Dermis blood vessel endothelial cell (primary cell): ENCODE measurements at places on chromosomes 13 and 19.

DNA sequence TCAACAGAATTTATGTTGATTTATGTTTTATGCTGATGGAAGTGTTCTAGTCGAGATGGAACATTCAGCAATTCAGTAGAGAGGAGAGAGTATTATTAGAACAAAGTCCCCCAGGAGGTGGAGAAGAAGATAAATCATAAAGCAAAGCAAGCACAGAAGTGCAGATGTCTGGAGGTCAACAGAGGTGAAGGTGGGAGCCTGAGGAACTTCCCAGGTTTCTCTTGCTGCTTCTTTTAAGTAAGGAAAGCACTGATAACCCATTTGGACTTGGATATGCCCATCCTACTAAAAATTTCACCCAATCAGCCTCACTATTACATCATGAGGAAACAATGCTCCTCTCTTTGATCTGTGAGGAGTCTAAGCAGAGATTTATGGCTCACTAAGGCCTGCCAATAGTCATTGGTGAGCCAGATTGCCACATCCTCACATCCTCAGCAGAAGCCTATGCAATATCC is 98.8 kb downstream of the EPSTI1 start:
- peak; percentile 20 for DNase-seq

GRCh38 chr13:26200811-26201210 is 21.3 kb downstream of the RNF6 start:
- no peak for DNase-seq

- DNase-seq: no peak
These were observed 783.3 kb upstream of the ATXN8OS start for GRCh38 chr13:69324090-69324886.

GRCh38 chr13:75197803-75198202 is 284.2 kb downstream of the TBC1D4 start:
- no peak for DNase-seq

DNA sequence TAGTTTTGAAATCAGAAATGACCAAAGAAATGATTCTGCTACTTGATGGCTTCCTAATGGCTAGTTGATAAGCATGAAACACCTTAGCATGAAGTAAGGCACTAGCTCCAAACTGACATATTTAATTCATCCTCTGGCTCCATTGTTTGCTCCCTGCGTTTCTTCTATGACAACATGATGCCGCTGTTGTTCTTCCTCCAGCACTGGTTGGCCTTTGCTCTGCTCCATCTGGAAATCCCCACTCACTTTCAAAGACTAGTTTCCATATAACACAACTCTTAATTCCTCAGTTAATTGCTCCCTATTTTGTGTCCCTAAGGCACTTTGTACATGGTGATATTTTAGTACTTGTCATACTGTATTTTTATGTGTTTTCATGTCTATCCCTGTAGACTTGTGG is 151.6 kb downstream of the GPC6 start:
- DNase-seq: no peak

DNA sequence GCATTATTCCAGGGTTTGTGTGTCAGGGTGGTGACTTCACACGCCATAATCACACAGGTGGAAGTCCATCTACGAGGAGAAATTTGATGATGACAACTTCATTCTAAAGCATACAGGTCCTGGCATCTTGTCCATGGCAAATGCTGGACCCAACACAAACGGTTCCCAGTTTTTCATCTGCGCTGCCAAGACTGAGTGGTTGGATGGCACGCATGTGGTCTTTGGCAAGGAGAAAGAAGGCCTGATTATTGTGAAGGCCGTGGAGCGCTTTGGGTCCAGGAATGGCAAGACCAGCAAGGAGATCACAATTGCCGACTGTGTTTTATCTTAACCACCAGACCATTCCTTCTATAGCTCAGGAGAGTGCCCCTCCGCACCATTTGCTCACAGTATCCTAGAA is 18.2 kb upstream of the SLC25A30 start:
- DNase-seq: no peak

GRCh38 chr19:46600384-46601317 is 479 bp upstream of the CALM3 start:
- peak; percentile 99 for DNase-seq

DNA sequence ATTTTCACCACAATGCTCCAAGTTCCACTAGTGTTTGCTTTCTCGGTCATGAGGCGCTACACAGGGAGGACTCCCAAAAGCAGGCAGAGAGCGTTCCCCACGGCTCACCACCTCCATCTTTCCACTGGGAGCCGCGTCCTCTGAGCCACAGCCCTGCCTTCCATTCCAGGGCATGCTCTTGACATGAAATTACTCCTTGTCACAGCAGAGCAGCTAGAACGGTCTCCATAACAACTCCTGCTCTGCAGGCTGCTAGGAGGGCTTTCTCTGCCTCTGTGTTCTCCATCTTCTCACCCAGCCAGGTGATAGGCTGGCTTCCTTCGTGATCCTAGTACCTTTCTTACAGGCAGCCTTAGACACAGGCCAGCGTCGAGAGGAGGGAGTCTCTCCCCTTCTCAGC is 171.8 kb upstream of the UBL3 start:
- no peak for DNase-seq

GRCh38 chr13:59250336-59251189 is 913.2 kb downstream of the DIAPH3 start:
- no peak for DNase-seq

DNA sequence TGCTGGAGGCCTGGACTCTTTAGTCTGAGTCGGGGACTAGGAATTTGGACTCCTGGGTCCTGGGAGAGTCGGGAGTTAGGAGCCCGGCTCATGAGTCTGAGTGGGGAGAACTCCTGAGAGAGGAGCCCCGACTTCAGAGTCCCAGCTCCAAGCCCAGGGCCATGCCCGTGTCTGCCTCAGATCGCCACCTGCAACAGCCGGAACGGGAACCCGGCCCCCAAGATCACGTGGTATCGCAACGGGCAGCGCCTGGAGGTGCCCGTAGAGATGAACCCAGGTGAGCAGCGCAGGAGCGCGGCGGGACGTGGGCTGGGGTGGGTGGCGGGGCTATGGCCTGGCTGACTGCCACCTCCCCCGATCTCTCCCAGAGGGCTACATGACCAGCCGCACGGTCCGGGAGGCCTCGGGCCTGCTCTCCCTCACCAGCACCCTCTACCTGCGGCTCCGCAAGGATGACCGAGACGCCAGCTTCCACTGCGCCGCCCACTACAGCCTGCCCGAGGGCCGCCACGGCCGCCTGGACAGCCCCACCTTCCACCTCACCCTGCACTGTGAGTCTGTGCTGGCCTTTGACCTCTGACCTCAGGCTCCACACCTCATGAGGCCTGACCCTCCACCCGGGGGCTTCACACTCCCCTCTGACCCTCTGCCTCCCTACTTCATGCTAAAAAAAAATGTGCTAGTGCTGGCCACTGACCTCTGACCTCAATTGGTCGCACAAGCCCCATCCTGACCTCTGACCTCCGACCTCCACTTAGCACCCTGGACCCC is 4.4 kb downstream of the BCAM start:
- no peak for DNase-seq

- no peak for DNase-seq
These were observed 41.0 kb downstream of the PDCD5 start for GRCh38 chr19:32622002-32622401.

DNA sequence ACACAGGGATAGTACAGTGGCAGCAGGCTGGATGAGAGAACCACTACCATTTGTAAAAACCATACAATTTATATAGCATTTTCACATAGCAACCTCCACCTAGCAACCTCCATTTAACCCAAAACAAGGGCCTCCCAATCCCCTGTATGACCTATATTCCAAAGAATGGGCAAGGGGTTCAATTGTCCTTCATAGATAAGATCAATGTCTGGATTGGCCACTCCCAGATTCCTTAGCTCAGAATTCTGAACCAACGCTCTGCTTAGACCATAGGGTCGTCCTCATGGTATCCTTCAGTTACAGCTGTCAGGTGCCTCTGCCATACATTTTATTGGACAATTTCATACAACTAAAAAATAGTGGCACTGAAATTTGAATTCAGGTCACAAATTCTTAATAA is 166.2 kb downstream of the KCTD12 start:
- DNase-seq: no peak

DNA sequence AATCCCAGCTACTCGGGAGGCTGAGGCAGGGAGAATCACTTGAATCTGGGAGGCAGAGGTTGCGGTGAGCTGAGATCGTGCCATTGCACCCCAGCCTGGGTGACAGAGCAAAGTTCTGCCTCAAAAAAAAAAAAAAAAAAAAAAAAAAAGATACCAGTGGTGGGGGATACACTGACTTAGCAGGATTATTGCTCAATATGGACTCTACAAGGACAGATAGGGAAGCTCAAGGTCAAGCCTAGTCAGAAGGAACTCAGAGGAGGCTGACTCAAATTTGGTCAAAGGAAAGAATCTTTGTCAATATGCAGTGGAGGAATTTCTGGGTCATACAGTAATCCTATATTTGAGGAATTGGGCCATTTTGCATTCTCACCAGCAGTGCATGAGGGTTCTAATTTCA is 6.7 kb upstream of the DIAPH3 start:
- no peak for DNase-seq

- no peak for DNase-seq
These were observed 809.5 kb upstream of the SLITRK6 start for GRCh38 chr13:86608701-86609100.

- DNase-seq: peak; percentile 43
These were observed 666 bp downstream of the BIVM start for GRCh38 chr13:102799426-102800144.

- DNase-seq: no peak
These were observed 1.1 kb downstream of the A1BG start for GRCh38 chr19:58351990-58352755.

DNA sequence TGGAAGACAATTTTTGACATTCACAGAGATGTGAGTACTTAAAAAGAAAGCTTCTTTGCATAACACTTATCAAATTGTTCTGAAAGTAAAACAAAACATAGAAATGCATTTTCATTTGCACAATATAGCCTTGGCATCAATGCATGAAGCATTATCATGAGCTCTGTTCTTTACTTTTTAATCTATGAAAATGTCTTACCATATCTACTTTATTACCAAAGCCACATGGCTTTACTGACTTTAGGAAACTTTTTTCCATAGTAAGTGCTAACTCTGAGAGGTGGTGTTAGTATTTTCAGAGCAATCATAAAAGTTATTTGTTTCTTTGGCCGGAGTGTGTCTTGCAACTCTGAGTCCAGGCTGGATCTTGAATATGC is 10.5 kb downstream of the TNFRSF19 start:
- no peak for DNase-seq

- no peak for DNase-seq
These were observed 97.2 kb downstream of the WTIP start for GRCh38 chr19:34578751-34579150.

DNA sequence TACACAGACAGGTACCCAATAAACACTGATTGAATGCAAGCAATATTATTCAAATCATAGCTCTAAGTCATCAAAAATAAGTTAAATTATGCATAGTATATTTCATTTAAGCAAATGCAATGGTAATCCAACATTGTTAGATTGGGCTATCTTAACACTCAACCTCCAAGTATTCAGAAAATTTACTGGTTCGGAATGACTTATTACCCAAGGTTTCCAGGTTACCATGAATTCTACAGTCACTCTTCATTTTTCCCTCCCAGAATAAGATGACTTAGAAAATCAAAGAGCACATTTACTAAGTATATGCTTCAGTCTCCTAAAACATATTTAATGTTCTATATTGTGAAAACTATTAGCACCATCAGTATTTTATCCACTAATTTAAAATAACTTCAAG is 6.0 kb downstream of the UBL3 start:
- DNase-seq: no peak

GRCh38 chr13:35473206-35473775 is 3.2 kb downstream of the MAB21L1 start:
- DNase-seq: no peak

DNA sequence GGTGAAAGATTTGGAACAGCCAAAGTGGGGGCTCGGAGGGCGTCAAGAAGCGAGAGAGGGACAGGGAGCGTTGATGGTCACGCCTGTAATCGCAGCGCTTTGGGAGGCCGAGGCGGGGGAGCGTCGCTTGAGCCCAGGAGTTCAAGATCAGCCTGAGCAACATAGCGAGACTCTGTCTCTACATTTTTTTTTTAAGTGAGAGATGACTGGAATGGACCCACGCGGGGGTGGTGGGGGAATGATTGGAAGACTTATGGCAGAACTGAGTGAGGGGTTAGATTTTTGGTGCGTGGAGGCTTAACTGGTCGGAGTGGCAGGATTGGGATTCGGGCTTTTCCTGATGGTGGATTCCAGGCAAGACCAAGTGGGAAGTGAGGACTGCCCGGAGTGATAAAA is 725 bp downstream of the PSMD8 start:
- no peak for DNase-seq

DNA sequence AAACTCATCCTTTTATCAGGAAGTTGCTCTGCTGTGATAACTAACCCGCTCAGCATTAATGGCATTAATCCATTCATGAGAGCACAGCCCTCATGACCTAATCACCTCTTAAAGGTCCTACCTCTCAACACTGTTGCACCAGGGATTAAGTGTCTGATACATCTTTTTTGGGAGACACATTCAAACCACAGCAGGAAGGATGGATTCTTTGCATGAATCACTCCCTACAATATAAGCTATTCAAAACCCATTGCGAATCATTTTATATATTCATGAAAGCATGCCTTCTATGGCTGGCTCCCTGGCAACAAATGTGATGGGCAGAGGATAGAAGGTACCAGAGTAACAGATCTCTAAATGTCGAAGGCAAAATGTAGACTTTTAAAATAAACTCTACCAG is 27.6 kb downstream of the ARL11 start:
- DNase-seq: no peak

DNA sequence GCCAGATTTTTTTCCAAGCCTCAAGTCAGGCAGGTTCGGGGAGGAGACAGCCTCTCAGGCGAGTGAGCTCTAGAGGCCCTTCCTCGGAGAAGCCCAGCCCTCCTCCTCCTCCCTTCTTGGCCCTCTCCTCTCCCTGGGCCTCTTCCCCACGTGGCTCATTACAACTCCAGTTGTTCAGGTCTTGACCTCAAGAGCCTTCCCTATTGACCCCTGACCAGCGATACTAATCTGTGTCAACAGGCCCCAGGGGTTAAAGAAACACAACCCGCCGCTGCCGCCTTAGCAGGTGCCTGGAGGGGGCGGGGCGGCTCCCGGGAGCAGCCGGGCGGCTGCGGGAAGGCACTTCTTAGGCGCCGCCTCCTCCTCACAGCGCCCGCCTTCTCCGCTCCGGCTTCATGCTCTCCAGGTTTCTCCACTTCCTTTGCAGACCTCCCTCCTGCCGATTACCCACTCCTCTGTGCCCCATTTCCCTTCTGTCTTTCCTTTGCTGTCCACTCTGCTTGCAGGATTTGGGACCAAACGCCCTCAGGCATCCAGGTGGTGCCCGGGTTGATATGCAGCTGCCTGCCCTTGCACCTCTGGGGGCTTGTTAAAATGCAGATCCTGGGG is 51.0 kb downstream of the LYL1 start:
- no peak for DNase-seq

DNA sequence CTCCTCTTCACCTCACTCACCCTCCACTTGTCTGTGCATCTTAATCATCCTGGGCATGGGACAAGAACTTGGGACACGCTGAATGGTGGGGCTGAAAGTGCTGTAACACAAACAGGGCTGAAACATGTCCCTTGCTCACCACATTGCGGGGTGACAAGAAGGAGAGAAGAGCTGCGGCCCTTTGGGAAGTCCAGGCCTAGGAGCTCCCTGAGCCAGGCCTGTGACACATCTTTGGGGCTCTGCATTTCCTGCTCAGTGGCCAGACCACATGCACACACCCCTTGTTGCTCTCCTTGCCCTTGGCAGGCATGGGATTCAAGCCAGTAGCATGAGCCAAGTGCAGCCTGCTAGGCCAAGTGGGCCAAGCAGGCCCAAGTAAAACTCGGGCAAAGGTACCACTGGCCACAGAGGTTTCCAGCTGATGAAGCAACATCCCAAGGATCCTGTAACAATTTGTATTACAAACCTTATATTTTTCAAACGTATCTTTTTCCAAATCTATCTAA is 1384.3 kb upstream of the PCDH20 start:
- no peak for DNase-seq
